D721Med (cell line): ENCODE measurements at places on chromosomes 2 and 18.

DNA sequence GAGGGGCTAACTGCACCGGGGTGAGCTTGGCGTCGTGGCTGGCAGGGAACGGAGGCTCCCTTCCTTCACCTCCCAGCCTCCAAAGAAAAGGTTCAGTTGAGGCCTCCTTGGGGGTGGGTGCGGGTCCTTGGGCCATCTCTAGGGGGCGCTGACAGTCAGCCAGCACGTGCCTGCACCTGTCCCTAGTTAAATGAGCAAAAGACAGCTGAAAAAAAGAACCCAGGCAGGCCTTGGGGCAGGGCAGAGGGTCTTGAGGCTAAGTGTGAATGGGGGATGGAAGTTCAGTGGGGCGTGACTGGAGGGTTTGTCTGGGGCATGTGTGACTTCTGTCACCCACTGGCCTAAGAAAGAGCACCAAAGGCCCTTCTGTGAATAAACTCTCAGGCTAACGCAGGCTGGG lies 56.4 kb downstream of the ZFP36L2 start:
- no peak for DNase-seq

GRCh38 chr2:118593257-118593656 lies 254.2 kb downstream of the EN1 start:
- no peak for DNase-seq

DNA sequence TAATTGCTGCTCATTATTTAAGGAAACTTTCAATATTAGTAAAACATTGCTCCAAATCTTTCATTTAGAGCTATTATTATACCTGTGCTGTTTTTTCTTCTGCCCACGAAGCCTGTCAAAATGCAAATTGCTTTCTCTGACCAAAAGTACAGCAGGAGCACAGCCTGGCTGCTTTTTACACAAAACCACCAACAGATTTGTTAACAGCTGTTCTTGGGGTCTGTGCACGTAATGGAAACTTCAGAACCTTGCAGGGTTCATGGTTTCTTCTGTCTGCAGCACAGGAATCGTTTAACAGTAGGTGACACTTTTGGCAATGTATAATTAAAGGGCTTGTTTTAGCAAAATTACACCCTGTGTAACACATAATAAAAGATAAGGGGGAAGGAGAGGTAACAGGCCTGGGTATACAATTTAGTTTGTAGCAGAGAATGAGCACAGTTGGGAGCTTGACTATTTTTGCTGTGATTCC lies 447.3 kb downstream of the KCNJ3 start:
- DNase-seq: no peak

DNA sequence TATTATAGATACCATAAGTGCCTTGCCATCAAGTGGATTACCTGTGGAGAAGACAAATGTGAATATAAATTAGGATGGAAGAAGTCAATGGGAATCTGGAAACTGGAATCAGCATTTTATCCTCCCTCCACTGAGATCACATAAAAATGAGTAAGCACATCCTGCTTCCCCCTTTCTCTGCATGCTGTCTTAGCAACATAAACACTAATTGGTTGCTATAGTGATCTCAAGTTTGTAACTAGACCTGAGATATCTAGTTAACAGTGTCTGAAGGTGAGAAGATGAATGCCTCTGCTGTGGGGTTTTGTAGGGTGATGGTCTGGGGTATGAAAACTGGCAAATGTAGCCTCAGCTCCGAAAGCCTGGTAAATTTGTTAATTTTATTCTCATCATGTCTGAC lies 1357.5 kb upstream of the CELF4 start:
- no peak for DNase-seq

GRCh38 chr18:63999871-64000270 lies 30.0 kb downstream of the SERPINB8 start:
- no peak for DNase-seq

DNA sequence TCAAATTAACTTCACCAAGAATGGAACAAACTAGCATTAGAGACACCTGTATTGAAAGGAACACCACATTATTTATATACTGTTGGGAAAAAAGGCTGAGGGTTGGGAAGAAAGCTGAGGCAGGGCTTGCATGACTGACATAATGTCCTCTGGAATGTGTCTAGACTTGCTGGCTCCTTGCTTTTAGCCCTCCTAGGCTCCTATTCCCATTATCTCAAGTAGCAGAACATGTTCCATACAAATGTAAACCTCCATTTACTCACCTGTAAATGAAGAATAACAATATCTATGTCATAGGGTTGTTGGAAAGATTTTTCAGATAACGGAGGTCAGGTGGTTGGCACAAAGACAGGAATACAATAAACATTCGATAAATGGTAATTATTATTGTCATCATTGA lies 976 bp upstream of the ACADL start:
- no peak for DNase-seq

DNA sequence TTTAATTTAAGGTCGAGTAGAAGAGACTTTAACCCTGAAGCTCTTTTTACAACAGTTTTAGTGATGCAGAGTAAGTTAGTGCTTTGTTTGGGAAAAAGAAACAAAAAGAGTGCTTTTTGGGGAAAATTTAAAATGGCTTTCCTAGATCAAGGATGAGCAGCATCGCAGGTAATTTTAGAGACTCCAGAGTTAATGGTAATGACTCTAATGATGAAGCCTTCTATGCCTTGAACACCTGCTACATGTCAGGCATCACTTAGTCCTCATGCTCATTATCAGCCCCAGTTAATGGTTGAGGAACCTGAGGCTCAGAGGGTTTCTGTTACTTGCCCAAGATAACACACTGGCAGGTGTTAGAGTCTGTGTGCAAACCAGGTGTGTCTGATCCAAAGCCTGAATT lies 167.8 kb downstream of the ACOXL start:
- no peak for DNase-seq

- DNase-seq: no peak
These were observed 498 bp downstream of the ITGAV start for GRCh38 chr2:186590350-186590758.
